ENCODE measurements at places on chromosomes 12 and 14.

- DNase-seq: peak; percentile 38
Observed at GRCh38 chr12:124032265-124032886, 59.4 kb downstream of the ZNF664 start.

GRCh38 chr14:88005978-88006851, 1.3 kb downstream of the GPR65 start:
- peak; percentile 74 for DNase-seq

DNA sequence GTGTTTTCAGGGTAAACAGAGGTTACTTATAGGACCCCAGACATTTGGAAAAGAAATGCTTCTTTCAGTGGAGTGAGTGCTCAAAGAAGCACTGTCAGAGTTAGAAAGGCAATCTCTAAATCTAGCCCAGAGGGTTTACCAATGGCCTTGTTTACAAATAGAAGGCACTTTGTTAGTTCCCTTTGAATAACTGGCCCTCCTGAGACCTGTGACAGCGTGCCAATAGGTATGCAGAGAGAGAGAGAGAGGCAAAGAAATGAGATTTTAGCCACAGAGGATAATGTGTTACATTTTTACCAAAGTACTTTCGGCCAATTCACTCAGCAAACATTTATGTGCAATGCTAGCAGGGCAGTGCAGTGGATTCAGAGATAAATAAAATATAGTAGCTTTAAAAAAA, 41.9 kb downstream of the TPH2 start:
- no peak for DNase-seq

DNA sequence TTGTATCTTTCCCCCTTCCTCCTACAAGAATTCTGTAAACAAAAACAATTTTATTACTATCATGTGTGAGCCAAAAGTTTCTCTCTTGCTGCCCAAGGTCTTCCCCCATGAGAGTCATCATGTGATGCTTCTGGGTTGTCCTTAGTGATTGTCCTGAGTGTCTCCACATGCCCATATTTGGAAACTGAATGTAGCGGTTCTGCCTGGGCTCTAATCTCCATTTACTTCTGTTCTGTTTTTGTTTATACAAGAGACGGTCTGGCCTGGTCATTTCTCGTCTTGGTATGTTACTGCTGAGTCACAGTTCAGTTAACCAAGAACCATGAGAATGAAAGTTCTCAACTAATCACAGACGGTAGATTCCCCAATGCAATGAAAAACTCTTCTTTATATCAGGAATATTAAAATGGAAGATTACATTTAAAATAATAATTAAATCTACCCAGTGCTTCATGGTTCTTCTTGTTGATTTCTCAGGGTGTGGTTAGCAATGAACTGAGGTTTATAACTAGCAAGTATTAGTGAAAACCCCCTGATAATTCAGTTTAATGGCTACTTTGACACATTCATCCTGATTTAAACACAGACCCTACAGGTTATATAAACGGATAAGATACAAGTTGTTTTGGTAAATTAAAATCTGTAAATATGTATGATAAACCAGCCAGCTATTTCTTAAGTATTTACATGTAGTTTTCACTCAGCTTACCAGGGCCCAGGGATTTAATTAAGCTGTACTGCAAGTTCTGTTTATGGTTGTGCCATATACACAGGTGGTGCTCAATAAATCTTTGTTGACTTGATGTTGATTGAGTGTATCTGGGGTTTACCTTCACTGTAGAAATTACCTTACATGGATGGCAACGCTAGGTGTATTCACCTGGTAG, 81.1 kb downstream of the PELI2 start:
- DNase-seq: peak; percentile 48

DNA sequence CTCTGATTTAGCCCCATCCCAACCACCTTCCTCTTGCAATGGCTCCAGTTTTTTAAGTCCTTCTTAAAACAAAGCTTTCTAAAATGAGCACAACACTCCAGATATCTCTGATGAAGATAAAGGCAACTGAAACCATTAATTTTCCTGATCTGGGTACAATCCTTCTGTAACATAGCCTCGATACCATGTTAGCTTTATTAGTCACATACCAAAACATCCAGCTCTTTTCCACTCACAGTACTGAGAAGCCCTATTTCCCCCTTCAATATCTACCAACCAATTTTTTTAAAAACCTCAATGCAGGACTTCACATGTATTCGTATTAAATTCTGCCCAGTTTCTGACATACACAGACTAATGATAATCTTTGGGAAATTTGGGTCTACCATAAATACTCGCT, 105.9 kb downstream of the MED13L start:
- DNase-seq: no peak

DNA sequence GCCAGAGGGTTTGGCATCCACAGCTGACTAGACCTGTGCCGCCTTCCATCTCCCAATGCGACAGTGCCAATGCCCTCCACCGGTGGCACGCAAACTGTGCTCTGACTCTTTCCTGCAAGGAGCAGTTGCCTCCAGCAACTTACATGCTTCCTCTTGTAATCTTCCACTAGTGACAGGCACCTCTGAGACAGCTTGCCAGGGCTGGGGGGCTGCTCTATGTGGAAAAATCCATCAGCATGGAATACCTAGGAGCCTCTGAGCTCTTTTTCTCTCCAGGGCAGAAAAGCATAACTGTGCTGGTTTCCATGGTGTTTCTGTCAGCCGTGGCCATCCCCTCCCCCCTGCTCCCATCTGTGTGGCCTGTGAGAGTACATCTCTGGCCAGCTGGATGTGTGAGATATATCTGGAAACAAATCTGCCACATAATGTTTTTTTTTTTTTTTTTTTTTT, 110.6 kb downstream of the MYRFL start:
- peak; percentile 56 for DNase-seq

DNA sequence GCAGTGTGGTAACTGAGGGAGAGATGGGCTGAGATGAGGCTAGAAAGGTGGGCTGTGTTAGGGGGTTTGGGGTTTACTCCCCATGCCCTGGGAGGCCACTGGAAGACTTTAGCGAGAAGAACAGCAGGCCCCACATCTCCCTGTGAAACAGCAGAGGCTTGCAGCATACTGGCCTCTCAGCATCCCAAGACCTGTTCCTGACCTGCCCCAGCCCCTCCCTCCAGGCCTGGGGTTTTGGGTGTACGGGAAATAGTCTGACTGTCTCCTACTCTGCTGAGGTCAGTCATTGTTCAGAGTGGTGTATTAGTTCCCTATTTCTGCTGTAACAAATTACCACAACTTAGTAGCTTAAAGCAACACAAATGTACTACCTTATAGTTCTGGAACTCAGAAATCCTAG, 103.5 kb upstream of the HIF1A start:
- no peak for DNase-seq

All from stomach (tissue), 19 donors.